Mucosa of descending colon (tissue), 3 donors: ENCODE measurements at places on chromosomes 1 and 21. TPM values are rescaled to one million over a fixed set of nuclear protein-coding genes. Genes with fewer than 3 reads are reported as not detected.

Gene NPHS2
- total RNA-seq = not detected

Gene TRIM17
- total RNA-seq = 0.39 TPM

Gene HCRTR1
- not detected for total RNA-seq

Gene DIP2A
- total RNA-seq = 49.3 TPM

Gene NEK7
- total RNA-seq = 58.4 TPM

Gene UBL4B
- total RNA-seq = not detected

DNA sequence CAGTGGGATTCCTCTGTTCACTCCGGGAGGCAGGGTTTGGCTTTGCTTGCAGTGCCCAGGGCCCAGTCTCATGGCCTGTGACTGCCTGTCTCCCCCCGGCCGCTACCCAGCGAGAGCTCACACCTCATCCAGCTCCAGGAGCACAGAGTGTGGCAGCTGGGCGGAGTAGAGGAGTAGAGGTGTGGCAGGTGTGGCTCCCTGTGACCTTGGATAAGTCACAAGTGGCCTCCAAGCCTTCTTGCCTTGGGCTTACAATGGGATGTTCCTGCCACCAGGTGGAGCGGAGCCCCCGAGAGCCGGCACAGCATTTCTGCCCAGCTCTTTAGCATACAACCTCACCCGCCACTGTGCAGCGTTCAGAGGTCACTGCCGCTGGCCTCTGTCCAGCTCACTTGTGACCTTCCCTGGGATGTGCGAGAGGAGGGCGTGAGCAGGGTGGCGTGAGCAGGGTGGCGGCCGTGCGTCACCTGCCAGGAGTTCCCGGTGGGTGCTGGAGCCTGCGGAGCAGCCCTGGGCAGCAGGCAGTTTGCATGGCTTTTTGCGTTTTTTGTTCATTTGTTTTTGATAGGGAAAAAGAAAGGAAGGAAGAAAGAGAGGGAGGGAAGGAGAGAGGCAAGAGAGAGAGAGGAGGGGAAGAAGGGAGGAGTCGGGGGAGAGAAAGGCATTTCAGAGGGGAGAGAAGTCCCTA is 42.4 kb downstream of the CRYAA start:
- DNase-seq = peak; percentile 86

GRCh38 chr1:91742848-91743292 is 143.1 kb downstream of the TGFBR3 start:
- DNase-seq = no peak

DNA sequence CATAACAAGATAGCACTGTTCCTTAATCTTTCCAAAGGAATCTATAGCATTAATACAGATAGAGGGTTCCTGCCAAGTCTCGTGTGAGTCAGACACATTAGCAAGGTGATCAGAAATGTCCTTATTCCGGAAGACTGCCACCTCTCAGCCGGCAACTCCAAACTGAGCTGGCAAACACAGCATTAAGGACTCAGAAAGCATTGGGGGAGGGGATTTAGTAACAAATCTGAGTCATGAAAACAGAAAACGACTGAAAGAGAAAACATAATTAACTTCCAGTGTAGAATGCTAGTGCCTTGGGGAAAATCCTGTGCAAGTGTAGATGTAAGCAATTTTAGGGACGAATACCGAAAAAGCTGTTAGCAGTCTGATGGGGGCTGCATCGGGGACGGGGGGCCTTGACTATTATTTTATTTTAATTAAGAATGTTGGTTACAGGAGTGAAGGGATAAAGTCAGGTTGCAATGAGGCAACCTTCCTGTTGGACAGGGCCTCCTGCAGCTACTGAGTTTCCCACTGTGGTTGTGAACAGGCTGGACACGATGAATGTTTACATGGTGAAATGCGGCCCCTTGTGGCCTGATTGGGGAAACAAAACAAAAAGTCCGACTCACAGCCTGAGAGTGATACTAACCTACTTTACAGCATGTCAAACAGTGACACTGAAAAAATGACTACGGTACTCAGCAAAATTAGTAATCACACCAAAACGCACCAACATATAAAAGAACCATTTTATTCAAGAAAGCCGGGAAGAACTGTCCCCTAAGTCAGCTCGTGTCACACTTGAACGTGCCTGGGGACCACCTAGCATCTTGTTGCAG is 20.7 kb downstream of the MIS18A start:
- no peak for DNase-seq

DNA sequence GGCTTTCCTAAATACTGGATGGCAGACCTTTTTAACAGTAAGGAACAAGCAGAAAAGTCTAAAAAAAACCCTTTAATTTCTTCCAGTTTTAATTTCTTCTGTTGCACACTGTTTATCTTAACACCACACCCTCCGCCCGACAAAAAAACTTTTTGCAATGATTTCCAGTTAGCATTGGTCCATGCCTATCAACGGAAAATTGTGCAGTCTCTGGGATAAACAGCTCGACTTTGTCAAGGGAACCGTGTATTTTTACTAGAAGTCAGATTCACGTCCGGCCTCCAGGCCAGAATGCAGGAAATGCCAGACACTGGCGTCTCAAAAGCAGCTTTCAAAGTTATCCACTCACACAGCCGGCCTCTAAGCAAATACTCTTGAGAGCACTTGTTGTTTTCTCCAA is 378 bp upstream of the NUP210L start:
- no peak for DNase-seq

GRCh38 chr1:67133177-67133576 is 1.6 kb downstream of the C1orf141 start:
- DNase-seq = no peak

DNA sequence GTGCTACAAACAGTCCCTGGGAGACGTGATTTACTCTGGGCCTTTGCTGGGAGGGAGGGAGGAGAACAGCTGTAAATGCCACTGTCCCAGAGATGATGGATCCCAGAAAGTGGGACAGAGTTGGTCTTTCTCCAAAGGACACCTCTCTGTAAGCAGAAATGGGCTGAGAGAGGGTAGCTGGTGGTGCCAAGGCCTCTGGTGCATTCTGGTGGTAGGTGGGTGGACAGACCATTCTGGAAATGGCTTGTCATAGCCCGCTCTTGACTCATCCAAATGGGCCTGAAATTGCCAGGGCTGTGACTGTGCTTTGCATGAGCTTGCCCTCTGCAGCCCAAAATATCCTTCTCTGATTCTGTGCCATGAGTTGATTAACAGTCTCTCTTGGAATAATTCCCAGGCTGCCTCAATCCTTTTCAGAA is 36.1 kb downstream of the CCDC185 start:
- no peak for DNase-seq

DNA sequence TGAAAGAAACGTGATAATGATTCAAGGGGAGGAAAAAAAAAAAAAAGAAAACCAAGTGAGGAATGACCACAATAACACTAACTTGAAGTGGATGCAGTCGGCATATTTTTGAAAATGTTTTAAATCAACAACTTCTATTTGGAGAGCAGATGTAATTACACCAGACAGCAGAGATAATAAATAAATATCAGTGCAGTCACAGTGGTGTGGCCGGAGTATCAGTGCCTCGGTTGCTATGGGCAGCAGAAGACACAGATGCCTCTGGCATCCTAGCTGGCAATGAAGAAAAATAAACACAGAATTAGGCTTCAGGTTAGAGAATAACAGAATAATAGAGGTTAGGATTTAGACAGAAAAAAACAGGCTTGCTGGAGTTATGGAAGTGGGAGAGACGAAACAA is 888.3 kb downstream of the LTN1 start:
- DNase-seq = no peak

- peak; percentile 77 for DNase-seq
Observed at GRCh38 chr1:94807742-94808491, 12.2 kb upstream of the SLC44A3 start.

DNA sequence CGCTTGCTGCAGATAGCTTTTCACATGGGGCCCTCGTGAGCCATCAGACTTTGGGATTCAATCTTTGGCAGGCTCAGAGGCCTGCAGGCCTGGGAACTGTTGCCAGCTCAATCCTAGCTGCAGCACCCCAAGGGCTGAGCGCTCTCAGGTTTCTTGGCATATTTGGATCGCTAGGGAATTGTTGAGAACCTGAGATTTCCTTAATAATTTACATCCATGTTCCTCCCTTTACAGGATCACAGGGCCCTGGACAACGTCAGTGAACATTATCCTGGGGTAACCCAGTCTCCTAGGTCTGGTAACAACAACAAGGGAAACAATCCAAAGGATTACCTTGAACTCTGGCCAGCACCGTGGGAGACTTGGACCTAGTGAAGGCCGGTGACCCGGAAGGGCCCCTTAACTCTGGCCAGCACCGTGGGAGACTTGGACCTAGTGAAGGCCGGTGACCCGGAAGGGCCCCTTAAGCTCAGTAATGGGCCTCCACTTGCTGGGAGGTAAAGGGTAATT is 49.3 kb upstream of the NEK2 start:
- no peak for DNase-seq

DNA sequence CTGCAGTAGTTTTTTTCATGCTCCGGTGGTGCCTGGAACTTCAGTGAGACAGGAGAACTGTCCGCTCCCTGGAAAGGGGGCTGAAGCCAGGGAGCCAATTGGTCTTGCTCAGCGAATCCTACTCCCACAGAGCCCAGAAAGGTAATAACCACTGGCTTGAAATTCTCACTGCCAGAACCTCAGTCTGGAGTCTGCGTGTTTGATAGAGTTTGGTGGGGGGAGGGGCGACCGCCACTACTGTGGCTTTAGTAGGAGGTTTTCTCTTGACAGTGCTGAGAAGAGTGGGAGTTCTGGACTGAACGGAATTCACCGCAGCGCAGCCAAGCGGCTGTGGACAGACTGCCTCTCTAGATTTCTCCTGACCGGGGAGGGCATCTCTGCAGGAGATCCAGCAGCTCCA is 8.0 kb upstream of the OR2M3 start:
- DNase-seq = no peak

DNA sequence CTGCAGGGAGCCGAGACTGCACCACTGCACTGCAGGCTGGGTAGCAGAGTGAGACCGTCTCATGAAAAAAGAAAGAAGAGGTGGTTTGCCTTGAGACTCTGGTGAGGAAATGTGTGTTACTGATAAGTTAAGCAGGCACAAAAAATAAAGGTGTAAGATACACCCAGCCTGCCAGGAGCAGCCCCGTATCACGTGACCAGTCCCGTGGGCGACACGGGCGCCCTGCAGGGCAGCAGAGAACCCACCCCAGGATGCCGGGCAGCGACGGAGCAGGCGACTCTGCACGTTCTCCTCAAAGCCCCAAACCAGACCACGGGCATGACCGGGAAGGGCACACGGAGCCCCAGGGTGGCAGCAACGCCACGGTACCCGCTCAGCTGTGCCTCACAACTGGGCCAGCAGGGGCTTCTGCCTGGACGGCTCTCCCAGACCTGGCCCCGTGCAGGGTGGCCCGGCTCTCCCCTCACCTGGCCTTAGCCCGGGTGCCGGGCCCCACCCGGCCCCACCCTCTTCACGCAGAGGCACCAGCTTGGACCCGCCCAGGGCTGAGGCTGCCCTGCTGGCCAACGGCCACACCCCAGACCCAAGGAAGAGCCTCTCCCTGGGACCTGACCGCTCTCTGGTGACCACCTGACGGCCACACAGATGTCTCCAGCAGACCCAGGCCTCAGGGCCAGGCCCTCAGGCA is 8.1 kb upstream of the TNFRSF4 start:
- DNase-seq = peak; percentile 65
